ENCODE measurements at places on chromosomes 4 and X. TPM values are rescaled to one million over a fixed set of nuclear protein-coding genes. Genes with fewer than 3 reads are reported as not detected.

TMEM131L gene
- total RNA-seq = 40.0 TPM

NOX1 gene
- total RNA-seq = 53.3 TPM

UGT2A1 gene
- total RNA-seq = not detected

DNA sequence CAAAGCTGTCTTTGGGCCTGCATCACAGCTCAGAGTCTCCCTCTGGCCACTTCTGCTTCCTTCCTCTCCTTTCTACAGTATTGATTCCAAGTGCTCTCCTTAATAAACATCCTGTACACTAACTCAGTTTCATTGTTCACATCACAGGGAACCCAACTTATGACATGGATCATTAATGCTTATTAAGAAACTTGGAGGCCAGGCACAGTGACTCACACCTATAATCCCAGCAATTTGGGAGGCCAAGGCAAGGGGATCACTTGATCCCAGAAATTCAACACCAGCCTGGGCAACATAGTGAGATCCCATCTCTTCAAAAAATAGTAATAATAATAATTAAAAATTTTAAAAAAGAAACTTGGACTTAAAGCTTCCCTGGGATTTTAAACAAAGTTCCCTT lies 89.2 kb upstream of the EFHC2 start:
- no peak for DNase-seq

DNA sequence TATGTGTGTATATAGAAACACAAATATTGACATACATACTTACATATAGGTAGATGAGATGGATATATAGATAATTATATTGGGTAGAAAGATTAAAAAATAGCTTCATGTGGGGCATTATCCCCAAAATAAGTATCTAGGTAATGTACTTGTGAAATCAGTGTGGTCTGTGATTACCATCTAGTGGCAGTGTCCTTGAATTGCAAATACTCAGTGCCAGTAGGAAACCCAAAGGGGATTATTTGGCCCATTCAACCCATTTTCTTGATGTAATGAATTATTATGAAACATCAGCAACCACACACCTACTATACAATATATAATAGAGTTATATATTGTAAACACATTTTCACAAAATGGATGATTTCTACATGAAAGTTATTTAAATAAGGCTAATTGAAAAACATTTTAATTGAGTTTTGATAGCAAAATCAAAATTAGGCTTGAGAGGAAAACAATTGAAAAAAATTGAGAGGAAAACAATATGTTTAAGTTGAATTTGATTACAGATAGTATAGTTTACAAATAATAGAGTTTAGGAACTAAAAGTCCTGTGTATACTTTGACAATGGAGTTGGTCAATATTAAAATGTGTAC lies 389.4 kb downstream of the GALNTL6 start:
- peak; percentile 53 for DNase-seq

- no peak for DNase-seq
Measured at GRCh38 chr4:146283758-146284651, 69.7 kb downstream of the REELD1 start.

PABPC4L gene
- 1.8 TPM for total RNA-seq

DNA sequence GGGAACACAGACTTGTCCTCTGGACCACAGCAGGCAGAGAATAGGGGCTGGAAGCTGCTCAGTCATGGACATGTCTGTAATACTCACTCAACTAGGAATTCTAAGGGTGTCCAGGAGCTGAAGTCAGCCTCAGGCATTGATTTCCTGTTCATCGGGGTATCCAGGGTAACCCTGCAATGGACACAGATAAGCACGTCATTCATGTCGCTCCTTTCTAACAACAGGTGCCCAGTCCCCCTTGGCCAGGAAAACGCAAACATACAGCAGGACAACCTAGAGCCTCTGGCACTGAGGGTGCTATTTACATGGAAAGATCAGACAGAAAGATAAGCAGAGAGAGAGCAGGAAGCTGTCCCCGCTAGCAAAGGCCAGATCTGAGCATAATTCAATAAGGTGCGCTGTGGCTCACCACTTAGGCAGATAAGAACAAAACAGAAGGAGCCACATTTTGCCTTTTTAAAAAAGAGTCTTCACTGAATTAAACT lies 21.3 kb downstream of the QDPR start:
- peak; percentile 79 for DNase-seq

DNA sequence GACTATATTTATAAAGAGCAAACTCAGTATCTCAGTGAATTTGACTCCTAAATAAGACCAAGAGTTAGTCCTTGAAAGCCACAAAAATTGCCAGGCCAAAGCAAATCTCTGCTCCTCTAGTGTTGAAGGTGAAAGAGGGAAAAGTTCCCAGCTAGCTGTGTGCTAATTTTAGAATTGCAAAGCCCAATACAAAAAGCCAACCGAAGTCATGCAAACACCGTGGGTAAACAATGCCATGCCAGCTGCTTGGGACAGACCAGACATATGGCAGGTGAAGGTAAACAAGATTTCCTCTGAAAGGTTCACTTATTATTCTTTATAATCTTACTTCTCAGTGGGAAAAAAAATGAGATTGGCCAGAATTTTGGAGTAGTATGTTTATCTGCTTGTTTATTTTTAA lies 80.5 kb upstream of the LNX1 start:
- peak; percentile 41 for DNase-seq

WNK3 gene
- total RNA-seq = 3.2 TPM

GRCh38 chr4:170083541-170083940 lies 6.2 kb downstream of the AADAT start:
- DNase-seq = no peak

DNA sequence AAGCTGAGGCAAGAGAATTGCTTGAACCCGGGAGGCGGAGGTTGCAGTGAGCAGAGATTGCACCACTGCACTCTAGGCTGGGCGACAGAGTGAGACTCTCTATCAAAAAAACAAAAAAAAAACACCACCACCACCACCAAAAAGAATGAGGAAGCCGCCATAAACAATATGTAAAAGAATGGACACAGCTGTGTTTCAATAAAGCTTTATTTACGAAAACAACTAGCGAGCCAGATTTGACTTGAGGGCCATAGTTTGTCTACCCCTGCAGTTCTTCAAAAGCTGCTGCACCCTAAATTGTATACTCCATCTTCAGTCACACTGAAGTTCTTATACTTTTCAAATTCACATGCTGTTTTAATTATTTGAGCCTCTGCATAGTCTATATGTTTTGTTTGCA lies 306.5 kb upstream of the KLF3 start:
- DNase-seq = no peak

DNA sequence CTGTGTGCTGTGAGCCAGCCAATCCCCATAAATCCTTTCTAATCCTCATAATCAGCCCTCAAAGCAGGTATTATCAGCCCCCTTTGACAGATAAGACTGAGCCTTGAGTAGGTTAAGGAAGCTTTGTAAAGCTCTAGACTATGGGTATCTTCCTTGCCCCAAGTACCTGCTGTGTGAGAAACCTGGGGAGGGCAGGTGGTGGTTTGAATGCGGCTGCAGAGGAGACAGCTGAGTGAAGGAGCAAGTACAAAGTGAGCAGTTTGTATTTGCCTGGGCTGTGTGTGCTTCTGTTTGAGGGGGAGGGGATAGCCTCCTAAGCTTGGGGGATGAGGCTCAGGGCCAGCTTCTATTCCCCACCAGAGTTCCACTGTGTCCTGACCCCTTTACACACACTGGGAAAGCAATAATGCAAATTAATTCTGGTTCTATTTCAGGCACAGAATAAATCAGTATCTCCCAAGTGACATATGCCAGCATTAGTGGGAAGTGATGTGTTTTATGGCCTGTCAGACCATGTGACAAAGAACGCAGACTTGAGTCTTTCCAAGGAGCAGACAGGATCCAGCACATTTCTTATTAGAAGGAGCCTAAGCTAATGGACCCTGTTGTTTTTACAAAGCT lies 63.5 kb downstream of the EVC start:
- peak; percentile 15 for DNase-seq
